ENCODE measurements at places on chromosomes 5 and 9.

DNA sequence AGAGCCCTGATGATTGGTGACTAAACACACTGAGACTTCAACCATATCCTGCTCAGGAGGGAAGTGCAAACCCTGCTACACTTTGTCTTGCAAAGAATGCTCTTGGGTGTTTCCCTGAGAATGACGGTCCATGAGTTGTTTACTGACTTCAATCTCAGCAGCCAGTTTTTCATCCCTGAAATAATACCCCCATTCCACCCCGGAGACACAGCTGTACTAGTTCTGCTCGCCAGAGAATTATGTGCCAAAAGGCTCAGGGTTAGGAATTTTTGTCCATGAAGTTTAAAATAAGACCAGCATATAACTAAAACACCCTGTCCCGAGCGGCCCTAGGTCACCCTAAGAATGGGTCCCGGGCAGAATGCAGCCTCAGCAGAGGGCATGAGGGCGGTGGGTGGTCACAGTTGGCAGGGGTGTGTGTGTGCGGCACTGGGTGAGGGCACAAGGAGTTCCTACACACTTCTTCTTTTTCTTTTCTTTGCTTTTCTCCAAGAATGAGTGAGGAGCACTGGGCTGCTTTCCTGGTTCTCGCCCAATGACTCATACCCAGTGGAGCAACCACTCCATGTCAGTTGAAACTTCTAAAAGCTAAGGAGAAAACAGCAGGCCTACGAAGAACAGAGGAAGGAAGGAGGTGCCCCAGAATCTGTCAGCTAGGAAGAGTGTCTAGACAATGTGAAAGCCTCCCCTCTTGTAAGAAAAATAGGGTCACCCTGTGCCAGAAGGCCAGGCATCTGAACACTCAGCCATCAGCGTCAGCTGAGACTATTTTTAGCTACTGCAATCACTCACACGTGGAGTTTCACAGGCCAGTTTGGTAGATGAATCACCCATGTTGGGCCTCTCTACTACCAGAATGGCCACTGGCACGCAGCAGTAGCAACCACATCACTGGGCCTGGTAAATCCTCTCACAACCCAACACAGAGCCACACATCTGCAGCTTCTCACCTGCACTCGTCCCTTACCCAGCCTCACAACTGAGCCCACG, 105.9 kb downstream of the DPYSL3 start:
- DNase-seq: no peak

DNA sequence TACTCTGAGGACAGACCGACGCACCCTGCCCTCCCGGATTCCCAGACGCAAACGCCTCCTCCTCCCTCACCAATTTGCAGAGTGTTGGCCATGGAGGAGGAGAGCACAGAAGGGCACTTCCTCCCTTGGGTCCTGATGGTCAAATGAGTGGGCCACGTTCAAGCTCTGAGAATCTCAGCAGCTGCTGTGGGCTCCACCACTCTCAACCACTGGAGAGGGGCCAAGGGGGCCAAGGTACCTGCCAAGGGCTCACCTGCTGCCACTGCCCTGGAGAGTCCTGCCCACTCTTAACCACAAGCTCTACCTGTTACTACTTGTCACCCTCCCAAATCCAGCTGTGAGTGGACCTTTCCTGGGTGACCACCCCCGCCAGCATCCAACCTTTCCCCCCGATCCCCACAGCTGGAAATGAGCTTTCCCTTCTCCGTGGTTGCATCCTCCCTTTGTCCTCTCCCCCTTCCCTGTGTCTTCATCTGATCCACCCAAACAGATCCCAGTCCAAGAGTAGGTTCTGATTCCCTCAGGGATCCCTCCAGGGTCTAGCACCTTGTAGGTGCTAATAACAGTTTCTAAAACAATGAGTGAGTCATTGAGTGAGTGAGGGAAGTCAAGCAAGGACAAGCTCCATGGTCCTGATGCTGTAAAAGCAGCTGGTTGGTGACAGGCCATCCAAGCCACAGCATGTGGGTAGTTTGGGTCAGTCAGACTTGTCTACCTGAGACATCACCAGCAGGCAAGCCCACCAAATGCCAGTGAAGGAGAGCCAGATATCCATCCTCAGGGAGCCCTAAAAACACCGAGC, 69.7 kb downstream of the FAM114A2 start:
- no peak for DNase-seq

DNA sequence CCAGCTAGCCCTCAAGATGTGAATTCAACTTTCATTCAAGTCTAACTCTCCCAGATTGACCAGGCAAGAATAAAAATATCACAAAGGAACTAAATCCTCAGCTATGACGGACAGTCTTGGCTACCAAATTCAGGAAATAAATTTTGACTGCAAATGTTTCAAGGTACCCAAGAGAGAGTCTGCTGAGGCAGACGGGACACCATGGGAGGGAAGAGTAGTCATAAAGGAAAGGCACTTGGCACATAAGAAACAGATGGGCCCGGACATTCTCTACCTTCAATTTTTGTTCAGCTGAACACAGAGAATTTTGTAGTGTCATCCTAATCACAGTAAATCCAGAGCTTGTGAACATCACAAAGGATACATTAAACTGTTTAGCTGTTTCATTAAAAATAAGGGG, 390.0 kb downstream of the DTWD2 start:
- DNase-seq: no peak

DNA sequence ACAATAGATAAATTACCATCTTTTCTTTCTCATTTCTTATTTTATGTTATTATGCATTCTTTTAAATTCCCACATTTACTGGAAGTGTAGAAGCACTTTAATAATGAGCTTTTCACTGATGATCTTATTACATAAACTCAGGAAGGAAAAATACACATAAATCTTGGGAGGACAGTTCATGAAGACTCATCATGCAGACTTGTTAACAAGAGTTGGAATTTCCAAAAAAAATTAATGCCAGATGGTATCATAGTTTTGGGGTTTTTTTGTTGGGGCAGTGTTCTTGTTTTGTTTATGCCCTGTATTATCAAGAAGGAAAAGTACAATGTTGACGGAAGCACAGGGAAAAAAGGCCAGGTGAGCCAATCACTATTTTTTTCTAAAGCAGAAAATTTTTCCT, 35.1 kb downstream of the CEMIP2 start:
- DNase-seq: no peak

GRCh38 chr5:73612799-73613198, 13.2 kb upstream of the ARHGEF28 start:
- DNase-seq: no peak

GRCh38 chr5:69261034-69261433, 26.3 kb downstream of the CDK7 start:
- no peak for DNase-seq

- DNase-seq: no peak
These were observed 71.7 kb downstream of the PCSK5 start for GRCh38 chr9:75962013-75962661.

DNA sequence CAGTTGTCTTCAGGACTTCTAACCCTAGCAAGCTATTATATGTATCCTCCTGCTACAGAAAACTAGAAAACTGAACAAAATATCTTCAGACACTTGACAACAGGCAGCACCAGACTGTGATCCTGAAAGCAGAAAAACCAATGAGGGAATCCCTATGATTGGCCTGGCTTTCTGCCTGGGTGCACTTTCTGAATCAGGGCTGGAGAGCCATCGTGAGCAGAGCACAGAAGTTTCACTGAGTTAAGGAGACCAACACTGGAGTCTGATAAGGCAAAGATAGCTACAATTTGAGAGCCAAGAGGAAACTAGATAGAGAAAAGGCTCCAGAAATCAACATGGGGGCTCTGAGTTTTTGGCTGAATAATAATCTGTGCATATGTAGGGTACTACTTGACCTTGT, 106.5 kb downstream of the FANCC start:
- no peak for DNase-seq

DNA sequence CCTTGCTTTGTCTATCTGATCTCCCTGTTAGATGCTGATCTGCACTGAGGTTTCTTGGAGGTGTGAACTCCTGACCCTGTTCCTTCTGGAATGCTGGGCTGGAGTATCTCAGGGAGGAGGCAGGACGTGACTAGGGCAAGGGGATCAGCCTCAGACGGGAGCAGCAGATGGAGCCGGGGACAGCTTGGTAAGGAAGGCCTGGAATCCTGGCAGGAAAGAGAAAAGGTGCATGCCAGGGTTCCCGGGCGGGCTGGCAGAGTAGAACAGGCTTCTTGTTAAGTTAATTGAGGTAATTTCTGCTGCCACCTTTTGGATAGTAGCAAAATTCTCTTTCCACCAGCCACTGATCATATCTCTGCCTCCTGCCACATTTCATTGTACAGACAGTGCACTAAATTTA, 180.9 kb downstream of the ZNF462 start:
- DNase-seq: no peak

DNA sequence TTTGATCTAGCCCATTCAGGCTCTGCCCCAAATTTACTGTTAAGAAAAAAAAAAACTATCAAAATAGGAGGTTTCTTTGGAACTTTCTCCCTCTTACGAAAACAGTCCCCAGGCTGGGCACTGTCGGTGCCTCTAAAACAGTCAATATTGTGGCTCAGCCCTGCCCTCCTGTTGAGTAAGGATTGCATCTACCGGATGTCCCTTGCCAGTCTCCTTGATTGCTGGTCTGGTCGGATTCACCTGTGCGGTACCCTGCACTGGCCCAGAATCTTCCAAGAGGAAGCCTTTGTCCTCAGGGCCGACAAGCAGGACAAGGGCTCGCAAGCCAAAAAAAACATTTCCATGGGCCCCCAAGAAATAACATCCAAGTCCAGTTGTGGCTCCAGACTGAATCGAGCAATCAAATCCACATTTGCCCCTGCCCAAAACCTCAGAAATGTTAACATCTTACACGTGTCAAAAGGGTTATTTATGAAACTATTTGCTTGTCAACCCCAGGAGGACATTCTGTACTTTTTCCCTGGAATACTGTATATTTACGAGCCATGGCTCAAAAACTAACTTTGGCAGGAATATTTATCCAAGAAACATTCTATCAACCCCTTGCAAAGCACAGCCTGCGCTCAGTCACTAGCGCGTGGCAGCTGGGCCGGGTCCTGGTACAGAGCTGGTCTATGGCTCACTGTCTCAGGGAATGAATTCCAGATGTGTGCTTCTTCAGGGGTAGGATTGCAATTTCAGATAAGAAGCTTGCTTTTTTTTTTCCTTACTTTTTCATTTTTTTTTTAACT, 129.2 kb upstream of the ADRA1B start:
- DNase-seq: no peak

GRCh38 chr5:166317425-166317824, 1974.0 kb upstream of the WWC1 start:
- DNase-seq: no peak

DNA sequence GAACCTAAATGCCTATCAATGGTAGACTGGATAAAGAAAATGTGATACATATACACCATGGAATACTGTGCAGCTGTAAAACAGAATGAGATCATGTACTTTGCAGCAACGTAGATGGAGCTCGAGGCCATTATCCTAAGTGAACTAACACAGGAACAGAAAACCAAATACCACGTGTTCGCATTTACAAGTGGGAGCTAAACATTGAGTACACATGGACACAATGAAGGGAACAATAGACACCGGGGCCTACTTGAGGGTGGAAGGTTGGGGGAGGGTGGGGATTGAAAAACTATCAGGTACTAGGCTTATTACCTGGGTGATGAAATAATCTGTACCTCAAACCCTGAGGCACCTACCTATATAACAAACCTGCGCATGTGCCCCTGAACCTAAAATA, 22.4 kb upstream of the DEPDC1B start:
- DNase-seq: no peak

GRCh38 chr5:168713051-168713450, 133.9 kb upstream of the PANK3 start:
- no peak for DNase-seq

DNA sequence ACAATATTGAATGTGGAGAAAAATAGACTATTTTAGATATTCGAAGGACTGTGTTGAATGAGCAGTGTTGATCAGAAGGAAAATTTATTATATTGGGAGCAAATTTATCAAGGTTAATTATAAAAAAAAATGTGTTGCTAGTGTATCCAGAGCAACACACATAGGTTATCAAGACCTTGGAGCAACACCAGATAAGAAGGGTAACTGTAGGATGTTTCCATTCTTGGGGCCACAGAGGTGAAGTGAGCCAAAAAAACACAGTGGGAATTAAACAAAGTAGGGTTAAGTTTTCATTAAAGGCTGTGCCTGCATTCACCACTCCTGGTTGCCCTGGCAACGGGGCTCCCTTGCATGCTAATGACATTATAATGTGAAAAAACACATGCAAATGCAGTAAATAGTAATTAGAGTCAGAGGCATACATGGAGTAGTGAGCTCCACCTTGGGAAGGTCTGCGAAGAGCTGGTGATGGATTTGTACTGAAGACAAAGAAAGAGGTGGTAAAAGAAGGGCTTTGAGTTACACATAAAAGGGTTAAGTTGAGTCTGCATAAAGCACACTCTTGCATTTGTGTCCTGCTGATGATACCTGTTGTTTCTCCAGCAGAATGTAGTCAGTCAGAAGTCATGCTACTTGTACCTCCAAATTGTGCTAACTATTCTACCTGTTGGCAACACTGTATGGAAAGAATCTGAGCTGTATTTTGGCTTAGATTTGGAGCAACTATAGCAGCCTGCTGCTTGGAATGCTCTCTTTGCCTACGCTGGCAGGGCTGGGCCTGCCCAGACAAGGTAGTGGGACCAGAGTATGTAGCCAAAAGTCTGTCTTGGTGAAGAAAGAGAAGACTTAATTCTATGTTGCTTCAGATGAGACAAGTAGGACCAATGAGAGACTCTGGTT, 59.6 kb downstream of the ATG10 start:
- DNase-seq: no peak

DNA sequence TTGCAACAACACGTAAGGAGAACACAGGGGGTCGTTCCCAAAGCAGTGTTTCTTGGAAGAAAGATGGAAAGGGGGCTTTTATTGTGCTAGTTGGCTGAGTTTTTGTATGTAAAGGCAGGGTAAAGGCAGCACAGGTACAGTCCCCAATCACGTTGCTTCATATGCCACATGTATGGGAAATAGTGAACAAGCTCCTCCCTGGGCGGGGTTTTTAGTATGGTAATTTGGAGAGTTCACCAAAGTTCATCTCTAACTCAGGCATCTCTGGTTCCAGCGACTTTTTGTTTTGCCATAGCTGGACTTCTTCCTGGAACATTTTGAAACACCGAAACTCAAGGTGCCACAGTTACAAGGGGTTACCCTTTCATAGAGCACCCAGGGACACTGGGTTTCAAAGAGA, 133.9 kb downstream of the CAAP1 start:
- DNase-seq: no peak

- no peak for DNase-seq
These were observed 84.9 kb downstream of the SLCO4C1 start for GRCh38 chr5:102211165-102211564.

- no peak for DNase-seq
These were observed 88.9 kb downstream of the KCNT1 start for GRCh38 chr9:135790850-135791249.

GRCh38 chr9:93843396-93843795, 111.8 kb downstream of the BARX1 start:
- no peak for DNase-seq

All from activated CD8-positive, alpha-beta memory T cell treated with anti-CD3 and anti-CD28 coated beads for 24 hours (primary cell).